COR-L47 (cell line): ENCODE measurements at places on chromosomes 11 and 22.
A peak's percentile ranks its signal among the peaks of the same experiment; 100 is the strongest.

- no peak for DNase-seq
These were observed 46.4 kb downstream of the MORC2 start for GRCh38 chr22:30922151-30922611.

DNA sequence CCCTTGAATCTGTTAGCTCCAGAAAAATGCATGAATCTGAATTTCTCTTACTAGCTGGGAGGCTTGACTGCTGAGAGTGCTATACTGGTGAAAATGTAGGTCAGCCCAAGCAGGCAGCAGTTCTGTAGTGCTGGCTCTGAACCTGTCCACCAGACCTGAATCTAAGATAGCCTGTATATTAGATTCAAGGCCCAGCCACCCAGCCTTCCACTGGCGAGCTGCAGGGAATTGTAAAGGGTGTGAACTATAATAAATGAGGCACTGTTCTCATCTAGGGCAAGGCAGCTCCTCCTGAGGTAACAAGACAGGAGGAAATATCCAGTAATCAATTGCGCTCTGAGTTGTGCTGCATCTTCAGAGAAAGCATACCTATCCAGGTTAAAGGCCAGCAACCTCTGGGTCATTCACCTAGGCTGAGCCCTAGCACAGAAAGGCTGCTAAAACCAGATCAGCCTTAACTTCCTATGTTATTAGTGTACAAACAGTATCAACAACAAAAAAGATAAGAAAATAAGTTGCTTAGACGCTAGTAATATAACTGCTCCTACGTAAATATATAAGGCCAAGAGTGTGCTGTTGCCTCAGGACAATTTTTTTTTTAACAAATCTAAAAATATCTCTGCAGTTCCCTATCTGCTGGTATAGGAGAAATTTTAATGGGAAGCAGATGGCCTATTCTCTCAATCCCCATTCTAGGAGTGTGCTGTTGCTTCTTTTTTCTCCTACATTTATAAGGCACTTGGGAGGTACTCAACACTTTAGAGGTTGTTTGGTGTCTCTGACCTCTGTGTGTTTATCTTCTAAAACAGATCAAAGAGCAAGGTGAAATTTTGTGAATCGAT, 63.0 kb downstream of the RELT start:
- DNase-seq: no peak

GRCh38 chr22:42299586-42300258, 29.3 kb upstream of the TCF20 start:
- no peak for DNase-seq

DNA sequence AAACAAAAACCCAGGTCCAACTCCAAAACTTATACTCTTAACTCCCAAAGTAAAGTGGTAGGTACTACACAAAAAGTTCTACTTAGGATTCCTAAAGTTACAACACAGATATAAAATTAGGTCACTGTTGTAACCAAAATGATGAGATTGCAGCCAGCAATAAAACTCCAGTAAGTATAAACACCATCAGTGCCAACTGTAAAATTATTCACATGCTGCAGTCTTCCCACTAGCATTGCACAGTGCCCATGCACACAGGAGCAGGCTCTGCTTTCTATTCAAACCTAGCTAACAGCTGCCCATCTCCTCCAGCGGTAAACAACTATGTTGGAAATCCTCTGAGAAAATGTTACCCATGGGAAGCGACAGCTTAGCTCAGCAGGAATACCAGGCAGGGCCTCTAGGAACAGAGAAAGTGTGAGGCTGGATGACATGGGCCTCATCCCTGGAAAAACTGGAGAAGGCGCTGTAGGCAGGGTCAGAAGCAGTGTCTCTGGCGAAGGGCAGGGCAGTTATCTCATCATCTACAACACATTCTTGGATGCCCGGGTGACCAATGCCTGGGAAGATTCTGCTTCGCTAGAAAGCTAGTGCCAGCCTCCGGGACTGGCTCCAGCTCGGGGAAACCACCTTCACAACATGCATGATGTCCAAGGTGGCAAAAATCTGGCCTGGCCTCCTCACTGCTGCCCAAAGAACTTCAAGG, 9.1 kb downstream of the CPT1A start:
- DNase-seq: no peak

DNA sequence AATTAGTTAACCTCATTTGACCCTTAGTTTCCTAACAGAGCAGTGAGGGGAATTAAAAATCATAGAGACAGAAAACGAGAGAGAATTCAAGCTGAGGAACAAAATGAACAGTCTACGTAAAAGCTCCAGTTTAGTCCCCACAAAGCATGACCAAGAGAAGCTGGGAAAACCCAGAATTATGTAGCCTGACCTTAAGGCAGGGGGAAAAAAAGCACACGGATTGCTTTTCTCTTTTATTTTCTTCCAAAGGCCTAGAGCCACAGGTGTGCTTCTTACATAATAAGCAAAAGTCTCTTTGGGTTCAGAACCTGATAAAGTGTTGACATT, 514 bp upstream of the AMBRA1 start:
- no peak for DNase-seq

DNA sequence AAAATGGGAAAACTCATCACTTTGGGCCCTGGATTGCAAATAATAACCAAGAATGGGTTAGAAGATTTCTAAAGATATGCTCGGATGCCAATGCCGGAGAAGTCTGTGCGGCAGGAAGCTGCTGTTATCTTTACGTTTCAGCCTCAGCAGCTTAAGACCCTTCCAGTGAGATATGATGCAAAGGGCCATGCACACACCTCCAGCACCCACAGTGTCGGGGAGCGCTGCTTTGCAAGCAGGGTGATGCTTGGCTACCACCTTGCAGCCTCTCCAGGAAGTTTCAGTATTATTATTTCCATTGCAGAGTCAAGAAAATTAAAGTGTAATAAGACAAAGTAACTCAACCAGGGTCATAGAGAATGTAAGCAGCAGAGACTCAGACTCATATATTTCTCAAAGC, 37.3 kb downstream of the LARGE1 start:
- DNase-seq: no peak

DNA sequence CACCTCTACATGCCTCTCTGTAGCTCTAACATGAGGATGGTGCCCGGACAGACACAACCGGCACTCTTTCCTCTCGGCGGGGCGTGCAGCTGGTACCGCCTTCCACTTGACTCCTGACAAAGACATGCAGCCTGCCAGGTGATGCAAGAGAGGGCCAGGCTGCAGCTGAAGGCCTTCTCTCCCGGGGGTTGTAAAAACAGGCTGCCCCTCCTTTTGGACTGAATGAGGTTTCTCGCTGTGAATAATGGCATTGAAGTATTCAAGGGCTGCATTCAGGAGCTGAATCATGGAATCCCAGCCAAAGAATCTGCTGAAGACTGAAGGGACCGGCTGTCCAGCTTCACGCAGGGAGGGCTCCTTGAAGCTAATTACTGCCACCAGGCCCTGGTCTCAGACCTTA, 110.9 kb downstream of the GALNT18 start:
- peak; percentile 89 for DNase-seq

DNA sequence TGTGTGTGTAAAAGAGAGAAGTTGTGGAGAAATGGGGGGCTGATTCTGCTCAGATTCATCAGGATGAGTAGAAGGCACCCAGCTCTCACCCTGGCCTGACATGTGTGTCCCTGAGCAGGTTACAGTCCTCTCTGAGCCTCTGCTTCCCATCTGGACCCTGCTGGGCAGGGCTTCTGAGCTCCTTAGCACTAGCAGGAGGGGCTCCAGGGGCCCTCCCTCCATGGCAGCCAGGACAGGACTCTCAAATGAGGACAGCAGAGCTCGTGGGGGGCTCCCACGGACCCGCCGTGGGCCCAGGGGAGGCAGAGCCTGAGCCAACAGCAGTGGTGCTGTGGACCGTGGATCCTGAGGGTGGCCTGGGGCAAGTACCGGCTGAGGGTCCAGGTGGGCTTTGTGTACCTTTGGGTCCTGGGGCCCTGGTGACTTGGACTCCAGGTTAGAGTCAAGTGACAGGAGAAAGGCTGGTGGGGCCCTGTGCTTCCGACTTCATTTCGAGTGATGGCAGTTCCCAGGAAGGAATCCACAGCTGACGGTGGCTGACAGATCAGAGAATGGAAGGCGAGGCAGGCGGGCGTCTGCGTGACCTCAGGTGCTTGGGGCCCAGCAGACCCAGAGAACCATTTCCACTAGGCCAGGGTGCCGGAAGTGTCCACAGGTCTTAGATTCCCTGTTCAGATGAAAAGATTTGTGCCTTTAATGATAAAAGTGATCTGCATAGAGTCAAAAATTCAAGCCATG, 21.9 kb downstream of the NEAT1 start:
- DNase-seq: no peak

- no peak for DNase-seq
These were observed 47.4 kb upstream of the CWF19L2 start for GRCh38 chr11:107504981-107505380.

DNA sequence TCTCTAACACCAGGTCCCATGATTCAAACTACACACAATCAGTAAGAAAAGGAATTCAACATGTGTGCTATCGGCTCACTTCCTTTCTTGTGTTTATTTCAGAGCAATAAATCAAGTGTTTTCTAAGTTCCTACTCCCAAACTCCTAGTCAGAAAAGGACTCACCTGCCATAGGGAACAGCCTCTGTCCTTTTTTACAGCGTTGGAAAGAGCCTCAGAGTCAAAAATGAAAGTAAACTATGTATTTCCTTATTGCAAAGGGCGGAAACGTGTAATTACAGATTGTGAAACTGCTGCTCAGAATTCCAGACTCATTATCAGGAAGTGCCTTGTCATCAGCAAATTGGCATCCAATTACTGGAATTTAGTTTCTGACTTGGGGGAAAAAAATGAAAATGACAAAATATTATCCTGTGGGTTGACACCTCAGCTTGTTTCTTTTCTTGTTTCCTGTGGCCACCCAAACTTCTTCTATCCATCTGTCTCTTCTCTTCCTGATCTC, at the start of gene CASP4:
Gene CASP4, minus strand, starts transcription at position 220 of the 501 bp plus-strand sequence. Its CDS starts 49 bp downstream, at position 171.
- DNase-seq: peak; percentile 30

DNA sequence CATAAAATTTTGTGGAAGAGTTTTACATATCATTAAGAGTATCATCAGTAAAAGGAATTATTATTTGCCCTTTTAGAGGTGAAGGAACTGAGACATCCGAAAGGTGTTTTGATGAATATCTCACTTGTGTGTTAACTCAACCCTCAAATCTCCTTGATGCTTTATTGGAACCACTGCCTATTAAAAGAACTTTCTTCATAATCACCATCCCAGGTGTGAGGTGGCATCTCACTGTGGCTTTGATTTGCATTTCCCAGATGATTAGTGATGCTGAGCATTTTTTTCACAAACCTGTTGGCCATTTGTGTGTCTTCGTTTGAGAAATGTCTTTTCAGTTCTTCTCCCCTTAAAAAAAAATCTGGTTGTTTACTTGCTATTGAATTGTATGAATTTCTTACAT, 134.0 kb upstream of the SYN3 start:
- DNase-seq: no peak

DNA sequence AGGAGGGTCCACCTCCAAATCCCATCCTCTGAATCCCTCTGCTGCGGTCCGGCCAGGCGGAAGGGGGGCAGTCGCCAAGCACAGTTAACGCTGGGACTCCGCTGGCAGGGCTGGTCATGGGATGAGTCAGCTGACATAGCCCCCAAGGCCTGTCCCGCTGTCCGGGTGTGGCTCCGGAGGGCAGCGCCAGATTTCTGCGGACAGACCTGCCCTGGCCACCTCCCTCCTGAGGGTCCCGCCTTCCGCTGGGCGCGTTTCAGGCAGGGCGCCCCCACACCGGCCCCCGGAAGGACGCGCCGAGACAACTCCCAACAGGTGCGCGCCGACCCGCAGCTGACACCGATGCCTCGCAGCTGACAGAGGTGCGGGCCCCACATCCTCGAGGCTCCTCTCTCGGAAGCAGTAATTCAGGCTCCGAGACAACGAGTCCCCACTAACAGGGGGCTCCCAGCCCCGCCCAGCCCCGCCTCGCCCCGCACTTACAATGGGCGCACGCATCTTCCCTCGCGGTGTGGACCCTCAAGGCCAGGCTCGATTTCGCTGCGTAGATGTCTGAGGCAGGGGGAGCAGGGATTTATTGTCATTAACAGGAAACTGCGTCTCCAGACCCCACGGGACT, 607 bp downstream of the PLAAT3 start:
- no peak for DNase-seq

DNA sequence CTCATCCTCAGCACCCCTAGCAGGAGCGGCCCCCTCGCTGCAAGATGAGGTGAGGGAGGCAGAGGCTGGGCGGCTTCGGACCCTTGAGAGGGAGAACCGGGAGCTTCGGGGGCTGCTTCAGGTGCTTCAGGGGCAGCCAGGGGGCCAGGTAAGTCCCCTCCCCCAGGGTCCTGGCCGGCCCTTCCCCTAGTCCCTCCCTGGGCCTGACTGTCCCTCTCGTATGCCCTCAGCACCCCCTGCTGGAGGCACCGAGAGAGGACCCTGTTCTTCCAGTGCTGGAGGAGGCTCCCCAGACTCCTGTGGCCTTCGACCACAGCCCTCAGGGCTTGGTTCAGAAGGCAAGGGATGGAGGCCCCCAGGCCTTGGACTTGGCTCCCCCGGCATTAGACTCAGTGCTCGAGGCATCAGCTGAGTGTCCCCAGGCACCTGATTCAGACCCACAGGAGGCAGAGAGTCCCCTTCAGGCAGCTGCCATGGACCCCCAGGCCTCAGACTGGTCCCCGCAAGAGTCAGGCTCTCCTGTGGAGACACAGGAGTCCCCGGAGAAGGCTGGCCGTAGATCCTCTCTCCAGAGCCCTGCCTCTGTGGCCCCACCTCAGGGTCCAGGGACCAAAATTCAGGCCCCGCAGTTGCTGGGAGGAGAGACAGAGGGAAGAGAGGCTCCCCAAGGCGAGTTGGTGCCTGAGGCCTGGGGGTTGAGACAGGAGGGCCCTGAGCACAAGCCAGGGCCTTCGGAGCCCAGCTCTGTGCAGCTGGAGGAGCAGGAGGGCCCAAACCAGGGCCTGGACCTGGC, 4.0 kb downstream of the CCDC88B start:
- no peak for DNase-seq

- DNase-seq: peak; percentile 64
These were observed at the start of gene RFPL2 for GRCh38 chr22:32204856-32205722. Gene RFPL2 (minus strand): TSS chr22:32205073. CDS start chr22:32202451, 2,622 bp downstream.

DNA sequence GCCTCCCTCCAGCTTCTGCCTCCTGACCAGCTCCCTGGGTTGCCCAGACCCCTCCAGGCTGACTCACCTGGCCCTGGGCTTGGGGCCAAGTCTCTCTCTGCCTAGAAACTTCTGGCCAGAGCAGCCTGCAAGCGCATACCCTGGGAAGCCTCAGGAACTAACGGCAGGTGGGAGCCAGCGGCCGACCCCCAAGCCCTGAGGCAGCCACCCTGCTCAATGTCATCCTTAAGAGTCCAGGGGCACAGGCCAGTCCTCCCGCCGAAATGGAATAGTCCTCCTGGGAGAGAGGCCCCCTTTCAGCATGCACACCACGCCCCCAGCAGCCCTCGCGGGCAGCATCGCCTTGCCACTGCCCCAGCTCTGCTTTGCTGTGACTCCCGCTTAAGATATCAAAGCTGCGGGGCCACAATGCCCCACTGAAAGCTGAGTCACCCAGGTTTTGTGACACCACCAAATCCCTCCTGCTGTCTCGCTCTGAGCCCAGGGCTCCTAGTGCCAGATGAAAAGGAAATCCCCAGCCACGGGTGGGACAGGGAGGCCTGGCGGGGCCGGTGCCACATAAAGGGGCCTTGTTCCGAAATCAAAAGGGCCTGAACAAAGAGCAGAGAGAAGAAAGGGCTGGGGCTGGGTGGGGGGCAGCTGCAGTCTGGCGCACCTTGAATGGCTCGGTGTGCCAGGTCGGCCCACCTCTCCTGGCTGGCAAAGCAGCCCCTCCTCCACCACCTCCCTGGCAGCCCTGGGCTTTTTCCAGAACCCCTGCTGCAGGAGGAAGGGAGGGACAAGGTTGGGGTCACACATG, 21.4 kb upstream of the FGF3 start:
- peak; percentile 42 for DNase-seq
